ENCODE measurements at places on chromosomes 3 and 15. TPM values are rescaled to one million over a fixed set of nuclear protein-coding genes. Genes with fewer than 3 reads are reported as not detected.

Gene PCSK6
- total RNA-seq, result 2.1 TPM

DNA sequence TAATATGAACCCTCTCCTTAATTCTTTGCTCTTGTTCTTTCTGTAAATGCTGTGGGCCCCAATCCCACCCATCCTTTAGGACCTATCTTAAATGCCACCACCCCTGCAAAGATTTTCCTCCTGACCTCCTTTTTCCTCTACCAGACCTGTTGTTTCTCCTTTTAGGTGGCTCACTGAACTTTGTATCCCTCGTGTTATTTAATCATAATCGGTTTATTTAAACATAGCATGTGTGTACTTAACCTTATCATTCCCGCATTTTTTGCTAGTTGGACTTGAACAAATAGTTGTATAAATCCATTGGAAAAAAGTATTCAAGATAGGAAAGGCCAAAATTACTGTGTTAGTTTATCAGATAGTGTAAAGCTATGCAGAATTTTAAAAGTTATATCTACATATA lies 988 bp upstream of the NFKBIZ start:
- DNase-seq, result no peak

- no peak for DNase-seq
These were observed 805.9 kb downstream of the AGBL1 start for GRCh38 chr15:86885616-86886015.

Gene MEGF11
- total RNA-seq, result not detected

DNA sequence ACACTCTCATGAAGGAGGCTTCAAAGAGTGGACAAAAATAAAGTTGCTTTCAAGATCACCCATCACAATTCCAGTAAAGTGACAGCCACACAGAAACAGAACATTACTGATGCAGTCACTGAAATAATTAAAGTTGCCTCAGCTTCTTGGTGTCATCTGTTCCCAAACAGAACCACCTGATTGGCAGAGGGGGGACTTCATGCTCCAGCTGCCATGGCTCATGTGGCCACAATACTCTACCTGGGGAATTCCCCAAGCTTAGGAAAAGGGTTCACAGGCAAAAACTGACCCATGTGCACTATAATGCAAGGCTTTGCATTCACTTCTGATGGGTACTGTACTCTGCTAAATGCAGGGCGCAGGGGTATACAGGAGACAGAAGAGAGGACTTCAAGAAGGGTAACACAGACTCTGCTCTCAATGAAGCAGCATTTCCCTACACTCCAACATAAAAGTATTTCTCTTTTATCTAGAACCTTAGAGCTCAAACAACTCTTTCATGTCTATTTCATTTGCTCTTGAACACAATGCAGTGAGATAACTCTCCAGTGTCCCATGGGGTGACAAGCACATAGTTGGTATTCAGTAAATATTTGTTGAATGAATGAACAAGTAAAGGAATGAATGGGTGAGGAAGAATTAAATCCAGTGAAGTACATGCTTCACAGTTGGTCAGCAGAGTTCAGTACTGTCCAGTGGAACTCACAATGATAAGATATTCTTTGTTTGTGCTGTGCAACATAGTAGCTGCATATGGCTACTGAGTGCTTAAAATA lies 8.6 kb upstream of the CTNNB1 start:
- DNase-seq, result no peak

Gene EOMES
- 44.5 TPM for total RNA-seq

GRCh38 chr3:126157083-126157768 lies 23.2 kb downstream of the ALDH1L1 start:
- no peak for DNase-seq

Gene RETNLB
- not detected for total RNA-seq

GRCh38 chr3:37216597-37217097 lies 42.3 kb upstream of the LRRFIP2 start:
- DNase-seq, result no peak

GRCh38 chr3:65330072-65330471 lies 642.3 kb upstream of the ADAMTS9 start:
- no peak for DNase-seq

All from activated naive CD8-positive, alpha-beta T cell treated with anti-CD3 and anti-CD28 coated beads, Interleukin-2, amount 10 ng/mL, durations not matched to agents 7 days and 5 days (primary cell).